ENCODE measurements at places on chromosomes 2 and 18.

DNA sequence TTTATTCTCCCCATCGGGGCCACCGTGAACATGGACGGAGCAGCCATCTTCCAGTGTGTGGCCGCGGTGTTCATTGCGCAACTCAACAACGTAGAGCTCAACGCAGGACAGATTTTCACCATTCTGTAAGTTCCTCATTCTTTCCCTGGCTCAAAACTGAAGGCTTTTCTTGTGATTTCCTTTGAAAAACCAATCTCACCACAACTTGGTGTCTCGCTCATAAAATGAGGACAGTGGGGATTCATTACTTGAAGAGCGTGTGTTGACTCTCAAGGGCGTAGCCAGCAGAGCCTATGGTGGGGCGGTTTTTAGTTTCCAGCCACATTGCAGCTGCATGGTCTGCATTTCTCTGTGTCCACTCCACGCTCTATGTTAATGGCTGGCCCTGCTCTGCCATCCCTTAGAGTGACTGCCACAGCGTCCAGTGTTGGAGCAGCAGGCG is 29.0 kb downstream of the SLC1A4 start:
- DNase-seq, result no peak

GRCh38 chr2:3454802-3455201 is 64.5 kb downstream of the ADI1 start:
- DNase-seq, result no peak

- no peak for DNase-seq
Observed at GRCh38 chr2:210429403-210430137, 47.0 kb downstream of the LANCL1 start.

- DNase-seq, result no peak
Observed at GRCh38 chr2:174560737-174561136, 36.9 kb downstream of the WIPF1 start.

DNA sequence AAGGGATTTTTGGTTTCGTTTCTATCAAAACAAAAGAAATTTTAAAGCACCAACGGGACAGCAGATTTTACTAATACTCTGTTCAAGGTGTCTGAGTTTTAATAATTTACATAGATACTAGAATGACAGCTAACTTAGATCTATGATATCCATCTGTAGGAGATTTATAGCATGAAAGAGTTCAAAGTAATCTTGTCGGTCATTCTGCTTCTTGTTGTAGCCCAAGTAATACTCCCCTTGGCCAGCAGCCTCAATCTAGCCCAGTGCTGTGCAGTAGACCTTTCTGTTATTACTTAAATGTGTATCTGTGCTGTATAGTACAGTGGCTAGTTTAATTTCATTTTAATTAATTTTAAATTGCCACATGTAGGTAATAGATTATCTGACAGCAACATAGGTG is 44.7 kb downstream of the ANKRD12 start:
- DNase-seq, result no peak

- no peak for DNase-seq
Observed at GRCh38 chr2:105454801-105455485, 56.1 kb upstream of the FHL2 start.

GRCh38 chr2:110973262-110973661 is 147.5 kb upstream of the BCL2L11 start:
- no peak for DNase-seq

DNA sequence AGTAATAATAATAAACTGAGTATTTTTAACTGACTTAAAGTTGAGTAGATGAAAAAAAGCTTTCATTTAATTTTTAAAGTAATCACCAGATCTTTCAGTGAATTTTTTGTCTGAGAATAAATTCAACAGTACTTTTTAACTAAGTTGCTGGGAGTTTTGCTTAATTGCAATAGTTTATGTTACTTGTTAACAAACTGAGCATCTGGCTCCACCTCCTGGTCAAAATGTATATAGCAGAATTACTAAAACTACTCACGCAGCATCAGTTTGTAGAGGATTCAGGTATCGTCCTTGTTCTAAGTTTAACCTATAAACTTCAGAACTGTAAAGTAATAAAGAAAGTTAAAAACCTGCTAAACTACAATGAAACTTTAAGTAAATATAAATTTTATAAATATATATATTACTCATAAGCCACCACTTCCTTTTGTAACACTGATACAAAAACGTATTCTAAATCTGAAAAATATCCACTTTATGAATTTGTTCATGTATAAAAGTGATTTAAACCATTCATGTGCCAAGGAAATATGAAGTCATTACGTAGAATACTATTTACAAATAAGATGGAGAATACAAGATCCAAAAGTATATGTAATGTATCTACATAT is 21.3 kb downstream of the NOL10 start:
- no peak for DNase-seq

DNA sequence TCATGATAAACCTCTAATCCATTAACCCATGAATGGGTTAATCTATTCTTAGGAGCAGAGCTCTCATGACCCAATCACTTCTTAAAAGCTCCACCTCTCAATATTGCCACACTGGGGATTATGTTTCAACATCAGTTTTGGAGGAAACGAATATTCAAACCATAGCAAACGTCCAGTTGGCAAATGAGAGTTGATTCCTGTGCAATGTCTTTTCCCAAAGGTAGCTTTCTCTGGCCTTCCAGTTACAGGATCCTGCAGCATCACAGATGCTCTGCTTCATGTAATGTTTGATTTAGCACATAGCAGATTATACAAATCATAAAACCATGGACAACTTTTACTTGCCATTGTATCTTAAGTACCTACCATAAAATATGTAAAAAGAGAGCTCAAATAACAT is 481.0 kb downstream of the TNS1 start:
- no peak for DNase-seq
